ENCODE measurements at places on chromosomes 2 and 18.

DNA sequence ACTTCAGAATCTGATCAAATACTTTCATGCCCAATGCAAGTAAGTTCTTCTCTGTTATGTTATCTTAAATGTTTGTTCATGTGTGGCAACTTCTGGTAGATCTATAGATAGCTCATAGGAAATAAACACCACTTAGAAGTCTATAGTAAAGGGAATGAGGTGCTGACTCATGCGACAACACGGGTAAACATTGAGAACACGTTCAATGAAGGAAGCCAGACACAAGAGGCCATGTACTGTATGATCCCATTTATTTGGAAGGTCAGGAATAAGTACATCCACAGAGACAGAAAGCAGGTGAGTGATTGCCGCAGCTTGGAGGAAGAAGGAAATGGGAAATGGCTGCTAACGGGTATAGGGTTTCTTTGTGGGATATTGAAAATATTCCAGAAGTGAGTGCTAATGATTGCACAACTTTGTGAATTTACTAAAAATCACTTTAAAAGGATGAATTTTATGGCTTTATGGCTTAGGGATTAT, 95.4 kb downstream of the ITGB1BP1 start:
- no peak for DNase-seq

GRCh38 chr2:230557065-230557464, 141.1 kb downstream of the SP100 start:
- DNase-seq: peak; percentile 69

DNA sequence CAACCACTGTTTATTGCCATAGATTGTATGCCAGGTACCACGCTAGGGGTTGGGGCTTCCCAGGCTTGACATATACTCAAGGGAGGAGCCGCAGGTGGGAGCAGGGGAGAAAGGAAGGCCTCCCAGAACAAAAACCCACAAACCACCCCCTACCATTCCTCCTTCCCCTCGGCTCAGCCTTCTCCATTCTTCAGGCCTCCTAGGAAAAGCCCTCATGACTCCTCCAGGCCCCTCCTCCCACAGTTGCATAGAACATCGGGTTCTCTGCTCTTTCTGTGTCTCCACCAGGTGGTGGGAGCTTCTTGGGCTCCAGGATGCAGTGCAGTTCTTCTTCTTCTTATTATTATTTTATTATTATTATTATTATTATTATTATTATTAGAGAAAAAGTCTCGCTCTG, 80.3 kb downstream of the ZFP36L2 start:
- DNase-seq: no peak

DNA sequence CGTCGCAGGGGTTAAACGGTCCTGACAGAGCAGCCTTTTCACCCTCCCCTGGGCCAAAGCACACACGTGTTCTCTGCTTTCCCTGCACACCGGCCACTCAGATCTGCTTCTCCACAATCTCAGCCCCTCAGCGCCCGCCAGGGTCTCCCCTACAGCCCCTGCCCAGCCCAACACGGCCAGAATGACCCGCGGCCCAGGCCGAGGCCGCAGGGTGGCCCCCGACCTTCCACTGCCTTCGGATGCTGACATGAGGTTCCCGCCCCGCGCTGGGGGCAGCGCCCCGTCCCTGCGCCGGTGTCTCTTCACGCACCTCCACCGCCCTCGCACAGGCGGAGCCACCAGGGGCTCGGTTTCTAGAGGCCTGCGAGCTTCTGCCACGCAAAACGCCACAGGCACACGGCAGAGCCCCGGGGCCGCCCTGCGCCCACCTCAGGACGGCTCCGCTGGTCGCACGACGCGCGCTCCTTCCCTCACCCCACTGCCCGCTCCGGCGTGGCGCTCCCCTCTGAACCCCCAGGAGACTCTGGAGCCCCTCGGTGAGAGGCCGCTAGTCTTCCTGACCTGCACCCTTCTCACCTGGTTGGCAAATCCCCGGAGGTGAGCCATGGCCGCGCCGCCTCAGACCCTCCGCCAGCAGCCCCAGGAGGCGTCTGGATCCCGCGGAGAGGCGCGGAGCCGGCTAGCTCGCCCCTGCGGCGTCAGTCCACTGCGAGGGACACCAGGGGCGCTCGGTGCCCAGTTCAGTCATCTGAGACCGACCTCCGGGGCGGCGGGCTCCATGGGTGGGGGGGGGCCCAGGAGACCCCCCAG, 749 bp downstream of the STK25 start:
- DNase-seq: peak; percentile 48

DNA sequence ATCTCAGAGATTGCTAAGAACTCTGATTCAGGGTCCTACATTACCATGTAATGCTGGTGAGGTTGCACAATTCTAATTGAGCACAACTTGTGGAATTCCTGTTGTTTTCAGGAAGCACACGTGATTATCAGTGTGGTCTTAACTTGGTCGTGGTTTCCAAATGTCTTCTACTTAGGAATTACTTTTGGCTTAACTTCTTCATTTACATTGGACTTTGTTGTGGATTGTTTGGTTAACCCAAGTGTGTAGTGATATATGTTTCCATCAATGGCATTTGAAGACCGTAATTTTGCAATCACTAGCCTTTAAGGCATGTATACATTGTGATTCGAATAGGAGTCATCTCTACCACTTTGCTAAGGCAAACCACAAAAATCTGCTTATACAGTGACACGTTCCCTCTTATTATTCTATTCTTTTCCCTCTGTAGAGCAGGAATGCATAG, 373.3 kb downstream of the IRS1 start:
- peak; percentile 32 for DNase-seq

- DNase-seq: no peak
Measured at GRCh38 chr2:138023298-138023697, 59.0 kb downstream of the HNMT start.
